ENCODE measurements at places on chromosomes 7 and 10.

DNA sequence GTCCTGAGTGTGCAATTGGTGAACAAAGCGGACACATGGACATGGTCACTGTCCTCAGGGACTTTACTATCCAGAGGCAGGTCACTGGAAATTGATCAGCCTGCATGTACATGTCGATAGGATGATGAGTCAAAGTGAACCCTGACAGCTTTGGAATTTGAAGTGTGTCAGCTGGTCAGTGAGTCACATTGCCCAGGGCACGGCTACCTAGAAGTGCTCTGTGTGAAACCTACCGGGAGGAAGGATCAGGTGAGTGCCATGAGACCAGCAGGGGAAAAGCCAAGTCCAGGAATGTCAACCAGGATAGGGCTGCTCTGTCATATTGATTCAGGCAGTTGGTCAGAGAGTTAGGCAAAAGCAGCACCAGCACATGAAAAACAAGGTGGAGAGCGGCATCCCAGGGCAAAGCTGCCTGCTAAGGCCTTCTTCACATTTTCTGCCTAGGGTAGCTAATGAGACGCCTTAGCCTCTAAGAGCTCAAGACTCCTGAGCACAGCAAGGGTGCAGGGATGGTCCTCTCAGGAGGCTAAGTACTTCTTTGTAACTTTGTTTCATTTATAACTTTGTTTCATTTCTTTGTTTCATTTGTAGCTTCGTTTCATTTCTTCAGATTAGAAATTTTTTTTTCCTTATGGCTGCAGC lies 19.4 kb upstream of the PDCD4 start:
- no peak for DNase-seq

- no peak for DNase-seq
Observed at GRCh38 chr7:113100121-113100603, 13.5 kb upstream of the GPR85 start.

GRCh38 chr7:37247861-37248260 lies 200.8 kb downstream of the ELMO1 start:
- no peak for DNase-seq

DNA sequence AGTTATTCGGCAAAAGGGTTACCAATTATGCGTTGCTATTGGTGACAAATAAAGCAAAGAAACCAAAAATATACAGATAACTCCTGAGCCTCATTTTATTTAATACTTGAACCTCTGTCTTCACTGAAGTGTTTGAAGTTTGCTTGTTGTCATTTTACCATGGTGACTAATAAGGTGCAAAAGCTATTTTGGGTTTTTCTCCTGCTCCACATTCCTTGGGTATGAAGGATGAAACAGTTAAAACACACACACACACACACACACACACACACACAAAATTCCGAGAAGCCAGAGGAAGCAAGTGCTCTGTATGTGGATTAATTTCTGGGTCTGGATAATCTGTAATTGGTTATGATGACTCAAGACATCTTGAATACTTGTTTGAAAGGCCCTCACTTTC lies 246.5 kb downstream of the COBL start:
- DNase-seq: no peak

All from stimulated activated CD8-positive, alpha-beta memory T cell treated with anti-CD3 and anti-CD28 coated beads, Interleukin-7, amount 100 ng/mL, for 24 hours (primary cell).